ENCODE measurements at places on chromosomes 7 and 10.

DNA sequence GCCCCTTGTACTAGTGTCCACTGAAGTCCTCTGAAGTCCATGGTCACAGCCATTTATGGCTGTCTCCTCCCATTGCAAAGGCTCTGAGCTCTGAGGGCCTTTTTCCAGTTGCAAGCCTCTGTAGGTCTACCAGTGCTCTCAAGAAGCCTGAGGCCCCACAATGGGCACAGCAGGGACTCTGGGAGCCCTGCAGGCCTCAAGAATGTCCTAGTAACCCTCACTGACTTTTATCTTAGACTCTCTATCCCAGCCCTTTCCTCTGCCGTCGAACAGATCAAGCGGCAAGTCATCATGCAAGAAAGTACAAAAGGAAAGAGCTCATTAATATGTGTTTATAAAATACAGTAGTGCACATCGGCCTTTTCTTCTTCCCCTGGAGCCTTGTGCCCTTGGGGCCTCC, 23.4 kb downstream of the VWA2 start:
- no peak for DNase-seq

GRCh38 chr7:35875292-35875691, 74.4 kb downstream of the SEPTIN7 start:
- peak; percentile 15 for DNase-seq

DNA sequence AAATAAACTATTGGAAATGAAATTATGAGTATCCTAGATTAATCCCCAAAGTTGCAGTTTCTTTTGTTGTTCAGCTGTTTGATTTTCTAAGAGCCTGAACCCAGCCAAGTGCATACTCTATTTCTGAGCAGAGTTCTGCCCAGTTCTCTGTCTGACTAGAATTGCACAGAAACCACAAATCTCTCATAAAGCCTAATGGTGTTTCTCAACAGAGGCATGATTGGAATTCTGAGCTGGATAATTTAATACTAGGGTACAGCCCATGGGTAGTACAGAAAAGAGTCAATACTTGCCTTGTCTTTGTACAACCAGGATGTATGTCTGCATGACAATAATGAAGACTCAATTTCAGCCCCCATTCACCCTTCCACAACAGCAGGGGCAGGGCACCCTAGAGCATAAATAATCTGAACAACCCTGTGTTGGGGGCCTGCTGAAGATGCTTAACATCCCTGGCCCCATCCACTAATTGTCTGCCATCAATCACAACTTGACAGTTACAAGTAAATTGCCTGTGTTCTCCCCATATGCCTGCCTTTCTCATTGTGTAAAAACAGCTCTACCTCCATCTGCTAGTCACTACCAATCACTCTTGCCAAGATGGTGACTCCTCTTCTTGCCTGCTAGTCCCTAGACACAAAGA, 114.4 kb downstream of the NPSR1 start:
- no peak for DNase-seq

DNA sequence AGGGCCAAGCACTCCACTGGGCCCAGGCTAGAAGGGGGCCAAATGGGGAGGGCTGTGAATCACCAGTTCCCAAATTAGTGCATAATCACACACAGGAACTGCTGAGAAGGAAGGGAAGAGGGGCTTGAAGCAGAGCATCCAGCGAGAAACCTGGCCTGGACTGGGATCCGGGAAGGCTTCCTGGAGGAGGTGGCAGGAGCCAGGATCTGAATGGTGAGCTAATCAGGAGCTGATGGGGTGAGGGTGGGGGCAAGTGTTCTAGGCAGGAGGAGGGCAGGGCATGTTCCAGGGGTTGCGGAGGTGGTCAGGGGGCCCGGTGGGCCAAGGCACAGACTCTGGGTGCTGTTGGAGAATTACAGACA, 12.6 kb downstream of the PWWP2B start:
- DNase-seq = no peak

DNA sequence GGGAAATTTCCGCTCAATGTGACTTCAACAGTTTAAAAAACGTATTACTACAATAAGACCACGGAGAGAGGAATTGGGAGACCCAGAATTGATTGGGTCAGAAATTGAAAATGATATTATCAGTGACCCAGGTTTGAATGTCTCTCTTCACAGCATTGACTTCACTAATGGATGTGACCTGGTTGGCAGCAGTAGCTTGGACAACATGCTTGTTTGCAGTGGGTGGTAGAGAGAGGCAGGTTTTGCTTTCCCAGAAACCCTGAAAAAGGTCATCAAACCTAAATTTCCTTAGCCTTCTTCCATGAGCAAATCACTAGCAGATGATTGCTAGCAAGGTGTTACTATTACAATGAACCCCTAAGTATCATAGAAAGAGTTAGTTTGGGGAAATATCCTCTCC, 89.7 kb upstream of the ANTXRL start:
- DNase-seq = no peak

DNA sequence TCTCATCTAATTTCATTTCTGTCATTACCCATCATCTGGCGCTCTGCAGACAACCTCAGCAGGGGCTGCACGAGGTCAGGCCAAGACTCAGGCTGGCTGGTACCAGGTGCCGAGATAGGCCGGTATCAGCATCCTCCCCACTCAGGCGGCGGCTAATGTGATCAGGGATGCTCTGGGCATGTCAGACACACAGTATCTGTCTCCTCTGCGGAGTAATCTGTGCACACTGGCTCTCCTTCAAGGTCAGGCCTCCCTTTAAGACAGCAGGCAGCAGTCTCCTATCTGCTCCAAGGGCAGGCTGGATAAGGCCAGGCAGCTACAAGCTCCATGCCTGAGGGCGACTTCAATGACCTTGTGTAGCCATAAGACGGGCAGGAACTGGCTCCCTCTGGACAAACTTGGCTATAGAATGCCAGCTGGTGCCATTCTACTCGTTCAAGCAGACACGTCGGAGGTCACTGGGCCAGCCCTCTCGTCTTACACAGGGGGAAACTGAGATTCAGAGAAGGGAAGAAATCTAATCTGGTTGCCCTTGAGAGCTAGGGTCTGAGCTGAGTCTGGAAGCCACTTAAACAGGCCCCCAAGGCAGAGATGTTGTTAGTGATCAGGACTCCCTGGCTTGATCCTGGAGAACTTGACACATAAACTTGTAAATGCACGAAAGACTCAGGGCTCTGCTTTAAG, 59.3 kb downstream of the ARHGAP22 start:
- DNase-seq = no peak

DNA sequence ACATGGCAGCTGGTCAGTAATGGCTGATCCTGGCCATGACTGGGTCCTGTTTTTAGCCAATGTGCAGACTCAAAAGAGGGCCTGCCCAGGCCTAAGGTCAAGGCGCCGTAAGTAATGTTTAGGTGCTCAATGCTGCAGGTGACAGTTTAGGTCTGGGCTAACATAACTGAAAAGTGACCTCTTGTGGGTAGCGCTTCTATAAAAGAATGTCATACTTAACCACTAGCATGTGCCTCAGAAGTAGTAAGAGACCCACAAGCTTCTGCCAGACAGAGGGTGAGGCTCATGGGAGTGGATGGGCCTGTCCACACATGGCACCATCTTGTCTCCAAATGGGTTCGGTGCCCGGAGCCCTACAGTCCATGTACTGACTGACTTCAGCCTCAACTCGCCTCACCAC, 90.5 kb upstream of the GSDME start:
- no peak for DNase-seq

GRCh38 chr10:131725581-131726069, 175.2 kb upstream of the PPP2R2D start:
- DNase-seq = no peak

- DNase-seq = peak; percentile 15
These were observed 153.2 kb upstream of the ADCY1 start for GRCh38 chr7:45420843-45421495.

DNA sequence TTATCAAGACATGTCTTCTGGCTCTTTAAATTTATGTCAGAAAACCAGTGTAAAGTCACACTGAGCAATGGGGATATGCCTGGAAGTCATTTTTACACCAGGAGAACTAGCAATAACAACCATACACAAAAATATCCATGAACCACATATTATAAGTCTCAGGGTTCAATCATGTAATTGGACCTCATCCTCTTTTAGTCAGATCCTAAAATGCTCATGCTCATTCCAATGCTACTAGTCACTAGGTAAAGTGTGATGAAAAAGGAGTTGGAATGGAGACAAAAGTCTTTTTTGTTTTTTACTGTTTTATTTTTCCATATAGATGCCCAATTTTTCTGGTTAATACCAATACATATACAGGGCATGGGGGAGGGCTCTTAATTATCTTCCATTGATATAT, 306.1 kb downstream of the DGKB start:
- no peak for DNase-seq

DNA sequence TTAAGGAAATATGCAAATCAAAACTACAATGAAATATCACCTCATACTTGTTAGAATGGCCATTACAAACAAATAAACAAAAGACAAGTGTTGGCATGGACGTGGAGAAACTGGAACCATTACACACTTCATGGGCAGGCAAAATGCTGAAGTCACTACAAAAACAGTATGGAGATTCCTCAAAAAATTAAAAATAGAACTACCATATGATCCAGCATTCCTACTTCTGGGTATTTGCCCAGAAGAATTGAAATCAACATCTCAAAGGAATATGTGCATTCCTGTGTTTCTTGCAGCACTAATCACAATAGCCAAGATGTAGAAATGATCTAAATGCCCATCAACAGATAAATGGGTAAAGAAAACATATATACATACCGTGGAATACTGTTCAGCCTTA, 83.6 kb downstream of the NRCAM start:
- no peak for DNase-seq

GRCh38 chr10:54800741-54801421, at the start of gene PCDH15:
Gene PCDH15, minus strand, starts transcription at chr10:54801231. Its CDS starts 136,969 bp downstream, at chr10:54664262.
- no peak for DNase-seq

DNA sequence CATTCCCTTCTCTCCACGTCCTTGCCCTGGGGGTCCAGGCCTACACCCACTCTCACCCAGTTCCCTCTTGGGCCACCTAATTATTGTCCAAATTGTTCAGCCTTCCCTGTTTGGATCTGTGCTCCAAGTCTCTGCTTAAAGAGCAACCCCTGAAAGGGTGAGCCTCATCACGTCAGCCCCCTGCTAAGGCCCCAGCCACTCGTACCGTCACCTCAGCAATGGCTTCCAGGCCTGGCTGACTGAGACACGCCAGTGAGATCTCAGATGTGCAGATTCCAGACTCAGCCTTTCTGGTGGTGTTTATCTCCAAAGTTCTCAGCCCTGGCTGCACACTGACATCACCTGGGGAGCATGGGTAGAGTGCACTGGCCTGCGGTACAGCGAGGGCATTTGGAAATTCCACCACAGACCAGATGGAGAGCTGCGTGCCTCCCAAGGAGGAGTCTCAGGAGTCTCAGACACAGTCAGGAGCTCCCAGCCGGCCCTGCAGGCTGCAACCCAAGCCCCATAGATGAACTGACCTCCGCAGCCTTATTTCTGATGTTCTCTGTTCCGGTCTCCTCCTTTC, 87.5 kb downstream of the PRKAG2 start:
- DNase-seq = no peak

DNA sequence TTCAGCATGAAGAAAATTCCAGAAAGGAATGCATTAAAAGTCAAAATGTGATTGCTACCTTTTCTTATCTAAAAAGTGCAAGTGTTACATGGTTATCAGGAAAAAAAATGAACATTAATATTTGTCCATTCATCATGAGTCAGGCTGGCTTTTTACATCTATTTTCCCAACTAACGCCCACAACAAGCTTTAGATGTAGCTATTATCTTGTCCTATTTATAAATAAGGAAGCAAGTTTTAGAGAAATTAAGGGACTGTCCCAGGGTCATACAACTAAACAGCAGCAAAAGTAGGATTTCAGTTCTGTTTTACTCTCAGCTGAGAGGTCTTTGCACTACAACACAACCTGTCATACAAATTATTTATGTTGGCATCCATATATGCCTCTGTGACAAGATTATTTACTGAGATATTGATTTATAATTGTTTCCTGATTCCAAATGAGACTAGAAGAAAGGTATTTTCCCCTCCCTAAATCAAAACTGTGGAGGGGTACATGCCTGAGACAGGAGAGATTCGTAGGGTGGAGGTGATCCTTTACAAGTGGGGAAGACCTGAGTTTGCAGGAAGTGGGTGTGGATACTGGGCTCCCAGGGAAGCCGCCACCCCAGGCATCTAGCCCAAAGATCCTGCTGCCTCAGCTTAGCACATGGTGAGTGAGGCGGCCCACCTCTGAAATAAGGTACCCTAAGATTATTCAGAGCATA, 57.2 kb upstream of the ARID5B start:
- no peak for DNase-seq

- DNase-seq = no peak
These were observed 201.6 kb downstream of the LRRTM3 start for GRCh38 chr10:67127441-67127840.

- DNase-seq = no peak
These were observed 47.1 kb downstream of the PSMC2 start for GRCh38 chr7:103394566-103394965.

DNA sequence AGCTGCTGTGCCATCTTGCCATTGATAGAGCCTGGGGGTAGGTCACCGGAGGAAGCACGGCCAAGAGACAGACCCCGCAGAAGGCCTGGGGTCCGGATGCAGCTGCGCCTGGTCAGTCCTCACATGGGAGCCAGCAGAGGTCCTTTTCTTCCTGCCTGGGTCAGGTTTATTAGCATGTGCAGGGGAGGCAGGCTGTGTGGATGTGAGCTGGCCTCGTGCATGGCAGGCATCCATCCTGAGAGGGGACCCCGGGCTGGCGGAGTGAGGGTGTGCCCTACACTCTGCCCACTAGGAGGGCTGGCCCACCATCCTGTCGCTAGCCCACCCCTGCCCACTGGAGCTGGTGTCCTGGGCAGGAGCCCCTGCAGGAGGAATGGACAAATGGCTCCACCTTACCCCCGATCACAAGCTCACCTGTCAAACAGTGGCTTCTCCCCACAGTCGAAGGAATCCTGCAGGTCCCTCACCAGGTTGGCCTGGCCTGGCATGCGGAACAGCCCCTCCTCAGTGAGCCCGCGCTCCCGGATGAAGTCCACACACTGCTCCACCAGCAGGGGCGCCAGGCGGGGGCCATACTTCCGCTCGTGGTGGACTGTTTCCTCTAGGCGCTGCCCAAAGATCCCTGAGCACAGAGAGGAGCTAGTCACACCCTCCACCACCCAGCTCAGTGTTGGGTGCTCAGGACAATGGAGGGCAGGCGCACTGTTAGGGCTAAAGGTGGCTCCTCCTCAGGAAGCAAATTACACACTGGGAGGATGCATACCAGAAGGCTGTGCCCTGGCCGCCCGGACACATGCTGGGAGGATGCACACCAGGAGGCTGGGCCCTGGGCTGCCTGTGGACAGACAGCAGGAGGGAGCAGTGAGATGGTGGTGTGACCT, 145.4 kb downstream of the ARHGAP22 start:
- no peak for DNase-seq

- DNase-seq = no peak
These were observed 23.2 kb upstream of the RASSF4 start for GRCh38 chr10:44936314-44936975.

DNA sequence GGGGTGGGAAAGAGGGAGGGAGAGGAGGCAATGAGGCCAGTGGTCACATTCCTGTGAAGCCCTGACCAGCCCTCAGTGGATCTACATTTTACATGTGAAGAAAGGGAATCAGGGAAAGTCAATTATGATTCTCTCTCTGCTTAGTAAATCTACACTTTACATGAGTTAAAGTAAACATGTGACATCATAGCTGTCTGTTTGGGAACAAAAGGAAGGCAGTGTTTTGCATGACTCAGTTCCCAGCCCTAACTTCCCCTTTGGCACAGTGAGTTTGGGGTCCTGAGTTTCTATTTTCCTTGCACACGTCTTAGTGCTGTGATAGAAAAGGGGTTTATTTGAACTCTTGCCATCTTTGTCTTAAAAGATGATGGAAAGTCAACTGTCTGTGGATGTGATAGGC, 615.1 kb downstream of the SDK1 start:
- DNase-seq = no peak

GRCh38 chr7:151008511-151009323, 15.6 kb downstream of the ATG9B start:
- DNase-seq = no peak

GRCh38 chr10:110680273-110681020, 36.3 kb downstream of the RBM20 start:
- DNase-seq = no peak
